Stimulated activated CD8-positive, alpha-beta memory T cell treated with anti-CD3 and anti-CD28 coated beads, Interleukin-4, amount 100 ng/mL, for 48 hours (primary cell): ENCODE measurements at places on chromosomes 1 and 21.

- DNase-seq = no peak
Measured at GRCh38 chr1:68087184-68087583, 36.8 kb upstream of the DIRAS3 start.

GRCh38 chr1:97097404-97097925, 375.9 kb downstream of the PTBP2 start:
- no peak for DNase-seq

GRCh38 chr1:104156738-104157137, 407.0 kb downstream of the AMY1C start:
- DNase-seq = no peak

GRCh38 chr1:111052246-111052645, 87.6 kb downstream of the DRAM2 start:
- no peak for DNase-seq

DNA sequence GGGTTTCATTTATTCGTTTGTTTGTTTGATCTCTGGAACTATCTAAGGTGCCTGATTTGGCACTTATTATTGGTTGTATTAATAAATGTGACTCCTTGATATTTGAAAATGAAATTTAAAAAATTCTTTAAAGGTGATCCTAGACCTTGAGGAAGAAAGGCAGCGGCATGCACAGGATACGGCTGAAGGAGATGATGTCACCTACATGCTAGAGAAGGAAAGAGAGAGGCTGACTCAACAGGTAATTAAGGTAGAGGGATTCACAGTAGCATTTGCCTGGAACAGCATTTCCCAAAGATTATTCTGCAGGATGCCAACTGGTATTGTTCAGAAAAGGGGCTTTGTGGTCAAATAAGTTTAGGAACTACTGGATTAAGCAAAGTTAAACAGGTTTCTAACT, 54.4 kb upstream of the WNT2B start:
- DNase-seq = no peak

GRCh38 chr1:203142684-203143408, 15.3 kb downstream of the ADORA1 start:
- DNase-seq = no peak

- DNase-seq = no peak
Measured at GRCh38 chr1:89928506-89928905, 66.4 kb upstream of the ZNF326 start.

GRCh38 chr1:161955606-161956005, 68.1 kb downstream of the OLFML2B start:
- DNase-seq = no peak

DNA sequence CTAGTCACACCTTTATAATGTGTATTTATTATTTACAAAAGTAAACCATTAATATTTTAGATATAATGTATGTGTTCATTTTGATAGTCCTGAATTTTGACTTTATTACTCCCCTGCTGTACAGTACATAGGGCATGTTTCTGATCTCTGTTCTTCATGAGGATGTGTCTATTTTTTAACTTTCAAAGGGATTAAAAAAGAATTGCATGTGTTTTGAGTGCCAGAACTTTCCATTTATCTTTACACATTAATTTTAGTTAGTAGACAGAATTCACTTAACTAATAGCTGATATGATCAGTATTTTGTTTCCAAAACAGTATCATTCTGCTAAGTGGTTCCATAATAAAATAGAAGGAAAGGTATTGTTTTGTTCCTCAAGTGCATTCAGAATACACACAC, 3.1 kb downstream of the PBX1 start:
- no peak for DNase-seq
